ENCODE measurements at places on chromosomes 5 and 9. TPM values are rescaled to one million over a fixed set of nuclear protein-coding genes. Genes with fewer than 3 reads are reported as not detected.

The GARIN3 gene
- total RNA-seq, result not detected

The TRPM6 gene
- total RNA-seq, result 2.5 TPM

The PCDHB15 gene
- 0.05 TPM for total RNA-seq

The WNT8A gene
- total RNA-seq, result not detected

The CARD9 gene
- total RNA-seq, result 0.34 TPM

The SV2C gene
- total RNA-seq, result not detected

The PHF24 gene
- total RNA-seq, result 0.19 TPM

The OBP2A gene
- total RNA-seq, result not detected

The CDX1 gene
- not detected for total RNA-seq

The DPYSL3 gene
- 24.6 TPM for total RNA-seq

The SLC4A9 gene
- total RNA-seq, result not detected

The MOB3B gene
- 12.6 TPM for total RNA-seq

Measured in A549 treated with dexamethasone at 1 μM for 4 hours (cell line).